ENCODE measurements at places on chromosomes 7 and 10.

DNA sequence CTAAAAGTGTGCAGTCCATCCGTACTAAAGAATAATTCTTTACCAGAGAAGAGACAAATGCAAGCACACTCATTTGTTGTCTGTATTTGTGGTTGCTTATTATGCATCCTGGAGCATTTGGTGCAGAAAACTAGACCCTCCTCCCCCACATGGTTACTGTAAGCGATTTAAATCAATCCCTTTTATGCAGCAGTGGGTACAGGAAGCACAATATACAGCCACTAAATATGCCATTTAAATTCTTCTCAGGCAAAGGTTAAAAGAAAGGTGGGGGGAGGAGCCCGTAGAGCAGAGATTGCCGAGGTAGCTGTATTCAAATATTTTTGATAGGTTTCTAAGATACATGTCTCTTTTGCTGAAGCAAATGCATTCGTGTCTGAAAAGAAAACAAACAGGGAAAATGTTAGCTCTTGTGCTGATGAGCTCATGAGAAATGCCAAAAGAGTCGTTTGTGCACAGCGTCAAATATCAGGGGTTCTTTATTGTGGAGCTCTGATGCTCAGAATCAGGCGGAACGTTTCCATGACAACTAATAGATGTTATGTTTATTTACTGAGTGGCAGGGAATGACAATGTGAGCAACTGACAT is 131.3 kb upstream of the NPVF start:
- no peak for DNase-seq

GRCh38 chr10:24235471-24235870 is 26.5 kb downstream of the KIAA1217 start:
- DNase-seq: no peak

- no peak for DNase-seq
These were observed 24.9 kb upstream of the TNRC18 start for GRCh38 chr7:5448378-5449037.

- DNase-seq: peak; percentile 68
These were observed 252.7 kb downstream of the PRPF18 start for GRCh38 chr10:13839430-13839990.

DNA sequence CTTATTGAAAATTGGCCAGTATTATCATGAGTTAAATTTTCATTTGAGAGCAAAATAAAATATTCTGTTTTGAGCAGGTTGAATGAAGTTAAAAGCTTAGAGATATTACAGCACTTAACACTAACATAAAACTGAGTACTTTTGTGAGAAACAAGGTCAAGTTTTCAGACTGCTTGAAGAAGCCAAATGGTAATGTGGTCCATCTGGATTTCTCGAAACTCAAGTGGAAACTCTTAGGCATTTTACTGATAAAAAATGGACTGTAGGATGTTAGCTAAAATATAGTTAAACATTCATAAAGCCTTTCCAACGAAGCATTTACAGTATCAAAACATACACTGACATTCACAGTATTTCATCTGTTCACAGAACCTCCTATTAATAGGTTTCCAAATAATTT is 528.1 kb upstream of the SEMA3D start:
- DNase-seq: no peak

- no peak for DNase-seq
These were observed 580 bp upstream of the ASB10 start for GRCh38 chr7:151187409-151188251.

Data from endothelial cell of umbilical vein (primary cell).